Right cardiac atrium (tissue), 5 donors: ENCODE measurements at places on chromosomes 11 and 22. TPM values are rescaled to one million over a fixed set of nuclear protein-coding genes. Genes with fewer than 3 reads are reported as not detected.
A peak's percentile ranks its signal among the peaks of the same experiment; 100 is the strongest.

PGA4 gene
- total RNA-seq: 4.9 TPM

HBB gene
- total RNA-seq: 89.7 TPM

CST6 gene
- total RNA-seq: 3.6 TPM

GPHA2 gene
- not detected for total RNA-seq

OR6T1 gene
- not detected for total RNA-seq

TIMP3 gene
- total RNA-seq: 893 TPM

FLRT1 gene
- total RNA-seq: 1.6 TPM

OR56A1 gene
- total RNA-seq: not detected

KRTAP5-7 gene
- total RNA-seq: not detected

TPBGL gene
- total RNA-seq: 0.09 TPM

OR2AG2 gene
- not detected for total RNA-seq

DNA sequence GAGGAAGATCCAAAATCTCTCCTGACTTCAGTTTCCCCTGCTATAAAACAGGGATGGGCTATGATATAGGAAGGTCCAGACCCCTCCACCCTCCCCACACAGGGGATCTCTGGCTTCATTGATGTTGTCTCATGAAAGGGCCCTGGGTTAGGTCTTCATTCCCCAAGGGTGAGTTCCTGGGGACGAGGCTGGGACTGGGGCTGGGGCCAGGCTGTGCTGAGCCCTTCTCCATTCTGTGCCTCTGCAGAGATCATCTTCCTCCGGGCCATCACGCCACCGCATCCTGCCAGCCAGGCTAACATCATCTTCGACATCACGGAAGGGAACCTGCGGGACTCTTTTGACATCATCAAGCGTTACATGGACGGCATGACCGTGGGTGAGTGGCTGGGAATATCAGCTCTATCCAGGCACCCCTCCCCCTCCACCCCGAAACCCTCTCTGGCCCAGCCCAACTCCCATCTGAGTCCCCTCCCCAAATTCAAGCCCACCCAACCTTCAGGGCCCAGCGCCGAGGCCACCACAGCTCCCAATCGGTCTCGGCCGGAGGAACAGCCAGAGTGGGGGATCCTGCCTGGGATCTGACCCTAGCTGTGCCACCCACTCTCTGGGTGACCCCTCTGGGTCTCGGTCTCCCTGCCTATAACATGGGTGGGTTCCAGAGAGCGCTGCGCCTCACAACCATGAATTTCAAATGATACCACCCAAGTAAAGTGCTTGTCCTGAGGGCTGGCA, 74.2 kb downstream of the FBLN1 start:
- DNase-seq: peak; percentile 16

GRCh38 chr11:2212411-2213251, 41.0 kb upstream of the TH start:
- DNase-seq: peak; percentile 37

DNA sequence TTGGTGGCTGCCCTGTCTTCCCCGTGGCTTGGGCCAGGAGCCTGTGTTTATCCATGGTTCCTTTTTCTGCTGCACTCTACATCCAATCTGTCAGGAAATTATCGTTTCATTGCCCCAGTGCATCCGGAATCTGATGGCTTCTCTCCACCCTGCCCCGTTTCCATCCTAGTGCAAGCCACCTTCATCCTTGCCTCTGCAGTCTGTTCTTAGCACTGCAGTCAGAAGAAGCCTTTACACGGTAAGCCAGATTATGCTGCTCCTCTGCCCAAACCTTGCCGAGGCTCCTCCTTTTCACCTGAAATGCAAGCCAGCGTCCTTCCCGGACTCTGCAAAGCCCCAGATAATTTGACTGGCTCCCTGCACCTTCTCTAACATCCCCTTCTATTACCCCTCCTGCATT, 45.1 kb downstream of the PARVG start:
- DNase-seq: no peak

DNA sequence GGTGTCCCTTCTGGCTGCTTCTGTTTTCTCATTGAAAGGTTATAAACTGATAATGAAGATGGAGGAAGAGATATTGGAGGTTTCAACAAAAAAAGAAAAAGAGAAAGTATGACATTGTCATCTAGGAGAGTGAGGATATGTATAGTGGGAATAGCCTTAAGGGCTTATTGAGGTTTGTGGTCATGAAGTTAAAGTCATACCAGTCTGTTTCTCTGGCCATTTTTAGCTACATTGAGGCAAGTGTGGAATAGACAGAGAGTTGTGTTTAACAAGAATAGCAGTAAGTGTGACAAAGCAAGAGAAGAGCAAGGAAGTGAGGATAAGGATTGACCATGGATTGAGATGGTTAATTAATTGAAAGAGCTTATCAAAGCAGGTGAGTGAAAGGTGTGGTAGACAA, 110.4 kb downstream of the ELP4 start:
- DNase-seq: no peak

DNA sequence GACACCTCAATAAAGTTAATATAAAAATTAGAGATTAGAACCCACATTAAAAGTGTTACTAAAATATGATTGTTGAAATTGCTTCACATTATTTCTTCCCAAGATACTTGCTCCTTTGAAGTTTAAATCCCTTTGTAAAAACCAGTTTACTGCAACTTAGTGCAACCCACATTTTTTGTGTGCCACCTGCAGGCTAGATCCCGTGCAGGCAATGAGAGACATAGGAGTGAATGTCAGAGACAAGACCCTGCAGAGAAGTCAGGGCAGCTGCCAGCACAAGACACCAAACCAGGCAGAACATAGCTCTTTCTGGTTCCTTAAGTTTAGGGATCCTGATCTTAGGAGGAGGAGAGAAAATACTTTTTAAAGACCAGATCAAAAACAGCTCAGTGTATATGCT, 142.8 kb upstream of the MTNR1B start:
- DNase-seq: no peak

DNA sequence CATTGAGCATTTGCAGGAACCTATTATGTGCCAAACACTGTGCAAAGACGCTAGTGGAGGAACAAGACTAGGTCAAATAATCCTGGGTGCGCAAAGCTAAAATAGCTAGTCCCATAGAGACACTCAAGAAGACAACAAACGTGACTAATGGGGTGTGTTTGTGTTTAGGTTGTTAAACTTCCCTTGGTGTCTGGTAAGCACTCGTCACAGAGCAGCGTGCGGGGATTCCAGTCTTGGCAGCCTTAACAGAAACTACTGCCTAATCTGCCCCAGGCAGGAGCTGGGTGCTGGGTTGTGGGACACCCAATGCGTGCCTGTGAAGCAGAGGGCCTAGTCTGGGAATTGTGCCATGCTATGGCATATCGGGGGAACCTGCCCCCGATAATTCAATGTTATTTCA, 10.8 kb upstream of the CALCB start:
- no peak for DNase-seq

GRCh38 chr11:87185228-87185627, 147.5 kb downstream of the TMEM135 start:
- no peak for DNase-seq

GRCh38 chr11:79309407-79309806, 131.4 kb downstream of the TENM4 start:
- DNase-seq: no peak

- no peak for DNase-seq
These were observed 54.9 kb downstream of the SVIP start for GRCh38 chr11:22774716-22775115.

DNA sequence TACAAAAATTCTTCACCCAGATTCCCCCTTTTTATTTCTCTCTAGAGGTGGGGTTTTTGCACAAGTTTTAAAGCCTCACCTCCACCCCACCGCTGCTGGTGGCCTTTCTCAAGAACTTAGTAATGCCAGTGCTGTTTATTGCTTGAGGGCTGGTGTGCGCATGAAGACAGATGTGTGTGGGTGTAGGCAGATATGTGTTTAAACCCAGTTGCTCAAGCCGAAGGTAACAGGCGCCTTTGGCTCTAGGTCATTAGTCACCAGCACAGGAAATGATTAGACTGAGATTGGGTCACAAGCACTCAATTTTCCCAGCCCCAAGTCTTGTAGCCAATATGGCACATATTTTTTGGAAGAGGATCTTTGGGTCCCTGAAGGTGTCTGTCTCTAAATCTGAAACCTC, 2.7 kb upstream of the CLMP start:
- DNase-seq: no peak

- DNase-seq: no peak
These were observed 27.1 kb upstream of the TMA7B start for GRCh38 chr22:39932918-39933649.

DNA sequence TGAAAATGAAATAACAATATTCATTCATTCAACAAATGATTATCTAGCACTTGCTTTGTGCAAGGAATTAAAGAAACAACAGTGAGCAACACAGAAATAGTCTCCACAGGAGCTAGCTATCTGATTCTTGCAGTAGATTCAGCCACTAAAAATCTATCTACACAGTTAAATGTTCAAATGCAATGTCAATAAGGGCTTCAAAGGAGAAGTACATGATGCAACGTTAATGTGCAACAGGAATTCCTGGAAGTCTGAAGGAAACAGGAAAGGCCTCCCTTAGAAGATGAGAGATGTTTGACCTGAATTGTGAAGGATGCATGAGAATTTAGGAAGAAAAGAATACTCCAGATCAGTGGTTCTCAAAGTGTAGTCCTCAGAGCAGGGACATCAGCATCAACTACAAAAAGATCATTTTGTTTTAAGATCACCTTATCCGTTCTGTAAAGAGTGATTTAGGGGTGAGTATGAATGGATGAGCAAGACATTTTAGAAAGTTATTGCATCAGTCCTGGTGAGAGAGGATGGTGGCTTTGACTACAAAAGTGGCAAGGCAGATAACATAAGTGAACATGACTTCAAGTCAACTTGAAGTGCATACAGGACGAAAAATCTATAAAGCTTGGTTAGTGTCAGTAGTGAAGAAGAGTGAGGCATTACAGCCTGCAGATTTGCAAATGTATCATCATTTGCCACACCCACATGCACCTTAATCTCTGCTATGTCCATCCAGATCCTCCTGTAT, 96.0 kb downstream of the ETS1 start:
- no peak for DNase-seq

GRCh38 chr11:25319127-25319526, 822.3 kb downstream of the LUZP2 start:
- no peak for DNase-seq

- DNase-seq: no peak
These were observed at the start of gene B3GAT1 for GRCh38 chr11:134412203-134413042. Gene B3GAT1 (minus strand): TSS chr11:134412242. CDS start chr11:134387659, 24,583 bp downstream.

- DNase-seq: no peak
These were observed 3.4 kb downstream of the OR10V1 start for GRCh38 chr11:59710136-59710847.

- DNase-seq: no peak
These were observed 21.3 kb upstream of the MTNR1B start for GRCh38 chr11:92948116-92948515.

GRCh38 chr11:126263489-126263888, 5.2 kb downstream of the SRPRA start:
- no peak for DNase-seq

GRCh38 chr22:20531404-20532201, 24.2 kb downstream of the MED15 start:
- DNase-seq: peak; percentile 78

- no peak for DNase-seq
These were observed 127.2 kb downstream of the MN1 start for GRCh38 chr22:27674261-27674923.

DNA sequence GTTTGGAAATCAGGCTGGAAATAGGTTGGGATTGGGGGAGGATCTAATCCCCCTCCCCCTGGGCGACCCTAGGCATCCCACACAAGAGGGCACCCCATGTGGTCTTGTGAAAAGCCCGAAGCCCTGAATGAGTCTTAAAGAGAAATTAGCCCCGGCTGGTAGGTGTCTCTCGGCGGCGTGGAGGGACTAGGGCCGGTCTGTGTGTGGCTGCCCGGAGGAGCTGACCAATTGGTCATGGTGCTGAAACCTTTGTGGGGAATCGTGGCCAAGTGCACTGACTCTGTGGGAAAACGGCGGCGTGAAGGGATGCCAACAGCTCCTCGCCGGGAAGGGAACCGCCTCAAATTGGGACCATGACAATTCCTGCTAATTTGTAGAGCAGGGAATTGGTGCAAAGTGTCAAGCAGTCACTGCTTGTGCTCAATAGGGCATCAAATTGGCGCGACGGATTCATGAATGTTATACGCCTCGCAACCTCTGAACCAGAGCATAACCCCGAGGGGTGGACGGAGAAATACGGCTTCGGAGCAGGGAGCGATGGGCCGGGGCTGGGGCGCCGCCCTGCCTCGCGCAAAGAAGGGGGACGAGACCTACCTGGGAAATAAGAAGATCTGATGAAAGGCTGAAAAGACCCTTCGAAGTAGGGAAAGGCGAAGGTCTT, 1.5 kb downstream of the DBX1 start:
- peak; percentile 75 for DNase-seq

DNA sequence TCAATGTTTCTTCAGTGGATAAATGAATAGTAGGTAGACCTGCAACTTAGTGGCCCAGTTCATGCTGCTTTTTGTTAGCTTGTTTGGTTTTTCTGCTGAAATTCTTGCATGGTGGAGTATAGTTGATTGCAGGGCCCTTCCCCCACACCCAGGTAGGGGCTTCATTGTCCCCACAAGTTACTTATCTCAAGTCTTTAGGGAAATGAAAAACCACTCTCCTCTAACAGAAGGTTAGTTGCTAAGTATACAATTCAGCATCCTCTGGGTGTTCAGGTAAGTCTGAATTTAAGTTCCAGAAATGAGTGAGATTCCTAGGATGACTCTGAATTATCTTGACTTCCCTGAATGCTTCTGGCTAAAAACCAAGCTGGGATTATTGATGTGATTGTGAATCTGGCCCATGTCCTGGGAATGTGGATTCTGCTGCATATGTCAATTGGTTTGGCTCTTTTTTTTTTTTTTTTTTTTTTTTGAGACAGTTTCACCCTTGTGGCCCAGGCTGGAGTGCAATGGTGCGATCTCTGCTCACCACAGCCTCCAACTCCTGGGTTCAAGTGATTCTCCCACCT, 40.3 kb downstream of the BCL2L13 start:
- no peak for DNase-seq

DNA sequence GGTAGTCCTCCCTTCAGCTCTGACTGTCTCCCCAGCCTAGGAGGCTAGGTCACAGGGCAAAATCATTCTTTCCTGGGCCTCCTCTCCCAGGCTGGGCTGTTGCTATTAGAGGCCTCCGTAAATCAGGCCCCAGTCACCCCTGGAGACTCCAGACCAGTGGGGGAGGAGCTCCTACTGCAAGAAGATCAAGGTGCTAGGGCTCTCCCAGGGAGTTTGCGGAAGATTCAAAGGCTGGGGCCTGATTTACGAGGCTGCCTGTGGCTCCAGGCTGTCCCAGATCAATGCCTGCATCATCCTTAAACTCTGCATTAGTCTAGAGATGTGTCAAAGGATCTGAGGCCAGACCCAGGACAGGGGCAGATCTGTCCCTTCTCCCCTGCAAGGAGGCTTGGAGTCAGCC, 346.2 kb downstream of the TENM4 start:
- DNase-seq: no peak
